ENCODE measurements at places on chromosomes 4 and X. TPM values are rescaled to one million over a fixed set of nuclear protein-coding genes. Genes with fewer than 3 reads are reported as not detected.

DNA sequence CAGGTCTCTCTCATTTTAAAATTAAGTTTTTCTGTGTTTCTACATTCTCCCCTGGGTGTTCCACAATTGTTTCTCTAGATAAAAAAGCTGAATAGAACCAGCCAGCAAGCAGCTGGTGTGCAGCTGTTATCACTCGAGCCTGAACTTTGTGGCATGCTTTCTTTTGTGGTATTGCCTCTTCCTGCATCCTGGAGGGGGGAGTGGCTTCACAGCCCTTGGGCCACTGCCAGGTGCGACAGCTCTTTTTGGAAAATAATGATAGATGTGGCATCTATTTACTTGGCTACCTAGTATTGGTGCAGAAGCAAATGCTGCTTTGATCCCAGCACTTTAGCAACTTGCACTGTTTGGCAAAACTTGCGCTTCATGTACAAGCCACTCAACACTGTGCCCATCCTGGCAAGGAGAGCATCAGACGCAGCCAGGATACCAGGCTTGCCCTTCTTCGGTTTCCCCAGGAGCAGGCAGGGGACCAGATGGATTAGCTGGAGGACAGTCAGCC, 69.4 kb downstream of the HMGB2 start:
- DNase-seq = no peak

- no peak for DNase-seq
Measured at GRCh38 chrX:128992107-128992971, 531.0 kb downstream of the SMARCA1 start.

DNA sequence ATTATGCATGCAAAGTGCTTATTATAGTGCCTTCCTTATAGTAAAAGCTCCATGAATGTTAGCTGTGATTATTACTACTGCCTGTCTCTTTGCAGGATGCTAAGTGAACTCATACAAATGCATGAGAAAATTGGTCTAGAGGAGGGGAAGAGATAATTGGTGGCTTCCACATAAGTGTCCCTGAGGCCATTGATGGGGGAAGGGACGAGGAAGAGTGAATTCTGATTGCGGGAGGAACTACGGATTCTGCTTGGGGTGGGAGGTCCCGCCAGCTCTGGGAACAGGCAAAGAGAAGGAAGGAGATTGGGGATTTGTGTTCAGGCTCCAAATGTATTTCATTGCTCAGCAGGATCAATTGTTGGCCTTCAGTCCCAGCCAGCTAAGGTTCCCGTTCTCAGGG, 11.6 kb upstream of the ARHGAP36 start:
- DNase-seq = no peak

- DNase-seq = no peak
Measured at GRCh38 chr4:175273995-175274753, 356.0 kb downstream of the ADAM29 start.

DNA sequence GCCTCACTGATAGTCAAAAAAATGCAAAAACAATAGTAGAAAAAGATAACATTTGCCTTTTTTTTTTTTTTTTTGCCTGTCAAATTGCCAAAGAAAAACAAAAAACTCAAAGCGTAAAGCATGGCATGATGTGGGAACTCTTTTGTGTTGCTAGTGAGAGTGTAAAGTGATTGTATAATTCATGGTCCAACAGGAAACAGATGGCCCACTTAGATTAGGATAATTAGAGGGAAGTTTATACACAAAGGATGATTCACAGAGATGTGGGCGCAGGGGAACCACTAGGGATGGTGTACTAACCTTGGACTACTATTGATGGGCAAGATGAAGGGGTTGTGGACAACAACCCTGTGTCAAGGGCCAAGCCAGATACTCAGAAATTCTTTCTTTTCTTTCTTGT, 16.4 kb downstream of the MCUB start:
- no peak for DNase-seq

DNA sequence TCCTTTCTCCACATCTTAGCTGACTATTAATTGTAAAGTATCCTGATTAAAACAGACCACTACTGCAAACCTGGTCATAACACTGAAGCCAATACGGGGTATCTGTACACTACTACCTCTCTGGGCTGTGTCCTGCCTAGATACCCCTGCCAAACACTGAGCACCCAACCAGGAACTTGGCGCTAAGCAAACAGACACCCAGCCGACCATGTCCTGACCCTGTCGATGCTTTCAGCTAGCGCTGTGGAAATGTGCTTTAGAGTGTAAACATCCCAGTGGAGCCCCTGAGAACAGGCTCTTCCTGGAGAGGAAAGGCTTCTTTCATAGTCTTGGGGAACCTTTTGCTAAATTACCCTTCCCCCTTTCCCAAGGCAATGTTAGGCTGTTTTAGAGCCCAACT, 52.9 kb downstream of the CCNG2 start:
- no peak for DNase-seq

- no peak for DNase-seq
Measured at GRCh38 chrX:24426921-24427746, 38.0 kb upstream of the PDK3 start.

DNA sequence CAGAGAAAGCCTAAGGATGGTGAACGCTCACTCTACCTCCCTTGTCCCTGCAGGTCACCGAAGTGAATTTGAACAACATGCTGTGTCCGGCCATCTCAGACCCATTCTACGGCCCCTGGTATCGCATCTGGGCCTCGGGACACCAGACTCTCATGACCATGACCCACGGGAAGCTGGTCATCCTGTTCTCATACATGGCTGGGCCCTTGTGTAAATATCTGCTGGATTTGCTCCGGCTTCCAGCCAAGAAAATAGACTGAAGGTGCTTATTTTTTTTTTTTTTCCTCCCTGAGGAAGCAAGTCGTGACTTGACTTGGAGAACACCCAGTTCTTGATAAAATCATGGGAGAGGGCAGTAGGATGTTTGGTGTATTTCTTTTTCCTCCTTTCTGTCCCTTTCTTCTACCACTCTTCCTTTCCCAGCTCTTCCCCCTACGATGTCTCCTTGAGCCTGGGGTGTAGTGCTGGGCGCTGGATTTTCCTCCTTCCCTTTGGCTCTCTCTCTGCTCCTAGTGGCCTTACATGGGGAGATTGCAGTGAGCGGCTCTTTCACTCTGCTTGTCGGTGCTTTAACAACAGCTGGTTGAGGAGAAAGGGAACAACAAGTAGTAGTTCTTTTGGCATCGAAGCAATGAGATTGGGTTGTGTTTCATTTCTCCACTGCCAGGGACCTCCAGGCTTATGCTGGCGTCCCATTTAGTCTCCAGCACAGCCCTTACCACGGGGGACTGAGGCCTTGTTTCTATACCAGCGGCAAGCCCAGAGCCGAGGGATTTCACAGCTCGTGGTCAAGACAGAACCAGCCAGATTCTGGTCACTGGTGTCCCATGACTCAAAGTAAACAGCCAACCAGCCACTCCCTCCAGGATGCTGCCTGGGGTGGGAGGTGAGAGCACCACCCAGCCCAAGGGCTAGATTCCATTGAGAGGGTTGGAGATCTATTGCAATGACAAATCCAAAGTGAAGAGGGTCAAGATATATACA, 144.4 kb downstream of the AMMECR1 start:
- DNase-seq = no peak

DNA sequence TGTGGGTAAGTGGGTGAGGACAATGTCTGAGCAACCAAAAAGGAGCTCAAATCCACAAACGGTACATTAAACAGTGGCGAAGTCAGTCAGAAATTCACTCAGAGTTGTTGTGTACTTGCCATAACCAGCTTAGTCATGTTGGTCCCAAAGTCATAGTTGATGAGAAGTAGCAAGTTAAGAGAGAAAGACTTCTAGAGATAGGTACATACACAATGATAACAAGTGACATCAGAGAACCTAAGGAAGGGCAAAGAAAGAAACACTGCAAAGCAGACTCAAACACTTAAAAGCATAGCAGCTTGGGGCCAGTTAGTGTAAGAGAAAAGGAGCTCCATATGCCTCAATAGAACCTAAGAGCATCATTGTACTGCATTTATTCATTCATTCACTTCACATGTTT, 30.2 kb downstream of the DYNLT3 start:
- no peak for DNase-seq

DNA sequence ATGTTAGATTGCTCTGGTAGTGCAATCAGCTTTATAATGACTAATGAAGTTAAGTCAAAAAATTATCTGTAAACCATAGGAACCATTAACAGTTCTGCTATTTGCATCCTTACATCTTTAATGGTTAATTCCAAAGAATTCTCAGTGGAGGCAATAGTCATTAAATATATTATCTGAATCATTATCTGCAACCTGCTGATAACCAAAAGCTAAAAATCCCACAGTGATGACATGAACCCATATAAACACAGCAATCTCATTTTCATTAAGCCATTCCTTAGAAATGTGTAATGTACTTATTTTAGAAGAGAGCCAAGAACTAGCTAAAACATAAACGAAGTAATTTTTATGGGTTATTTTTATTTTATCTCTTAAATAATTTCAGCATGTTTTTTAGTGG, 60.2 kb downstream of the MAGEB16 start:
- no peak for DNase-seq

DNA sequence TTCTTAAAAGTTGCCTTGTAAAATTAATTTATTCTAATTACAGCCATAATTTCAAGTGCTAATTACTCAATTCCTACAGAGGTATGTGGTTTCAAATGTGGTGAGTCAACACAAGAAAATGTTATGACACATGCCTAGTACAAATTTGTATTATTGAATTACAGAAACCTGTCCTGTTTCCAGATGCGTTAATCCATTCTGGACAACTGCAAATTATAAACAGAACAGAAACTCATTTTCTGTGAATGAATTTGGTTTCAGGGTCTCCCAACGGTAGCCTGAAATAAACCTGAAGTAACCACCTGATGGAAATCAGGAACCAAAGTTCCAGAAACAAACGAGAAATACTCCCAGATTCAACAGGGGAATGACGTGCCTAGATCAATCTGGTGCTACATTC, 328.6 kb upstream of the F9 start:
- DNase-seq = no peak

DNA sequence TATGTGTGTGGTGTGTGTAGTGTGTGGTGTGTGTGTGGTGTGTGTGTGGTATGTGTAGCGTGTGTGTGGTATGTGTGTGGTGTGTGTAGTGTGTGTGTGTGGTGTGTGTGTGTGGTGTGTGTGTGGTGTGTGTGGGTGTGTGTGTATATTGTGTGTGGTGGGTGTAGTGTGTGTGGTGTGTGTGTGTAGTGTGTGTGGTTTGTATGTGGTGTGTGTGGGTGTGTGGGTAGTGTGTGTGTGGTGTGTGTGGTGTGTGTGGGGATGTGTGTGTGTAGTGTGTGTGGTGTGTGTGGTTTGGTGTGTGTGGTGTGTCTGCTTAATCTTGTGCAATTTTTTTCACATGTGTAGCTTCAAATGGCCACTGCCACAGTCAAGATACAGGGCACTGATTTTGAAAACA, 94.5 kb downstream of the CPZ start:
- no peak for DNase-seq

GRCh38 chr4:155911905-155912304, 8.4 kb downstream of the TDO2 start:
- no peak for DNase-seq

- no peak for DNase-seq
Measured at GRCh38 chr4:4761128-4761982, 98.1 kb upstream of the MSX1 start.

GRCh38 chr4:94364527-94364926, 21.9 kb upstream of the HPGDS start:
- DNase-seq = no peak

- DNase-seq = no peak
Measured at GRCh38 chr4:126859872-126860271, 772.9 kb upstream of the INTU start.

DNA sequence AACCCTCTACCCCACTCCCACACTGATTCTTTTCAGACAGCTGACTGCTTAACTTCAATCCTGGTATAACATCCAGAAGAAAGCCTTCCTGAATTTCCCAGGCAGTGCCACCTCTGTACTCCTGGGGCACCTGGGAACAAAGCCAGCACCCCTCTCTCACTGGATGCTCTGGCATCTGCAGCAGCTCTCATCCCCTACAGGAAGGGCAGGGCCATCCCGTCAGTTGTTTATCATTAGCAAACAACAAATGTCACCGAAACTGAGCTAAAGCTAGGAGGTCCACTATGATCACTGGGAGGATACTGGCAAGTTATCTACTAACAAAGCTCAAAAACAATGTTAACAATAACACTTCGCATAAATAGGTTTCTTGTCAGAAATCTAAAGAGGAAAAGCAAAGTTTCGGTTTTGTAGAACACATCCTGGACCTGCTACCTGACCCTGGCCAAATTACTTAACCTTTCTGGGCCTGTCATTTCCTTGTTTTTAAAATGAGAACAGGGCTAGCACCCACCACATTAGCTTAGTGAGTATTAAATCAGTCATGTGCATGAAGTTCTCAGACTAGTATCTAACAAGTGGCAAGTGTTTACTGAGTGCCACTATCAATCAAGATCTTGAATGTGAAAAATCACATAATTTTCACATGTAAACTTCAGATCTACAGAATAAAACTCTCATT, 86.6 kb downstream of the NR3C2 start:
- DNase-seq = no peak

DNA sequence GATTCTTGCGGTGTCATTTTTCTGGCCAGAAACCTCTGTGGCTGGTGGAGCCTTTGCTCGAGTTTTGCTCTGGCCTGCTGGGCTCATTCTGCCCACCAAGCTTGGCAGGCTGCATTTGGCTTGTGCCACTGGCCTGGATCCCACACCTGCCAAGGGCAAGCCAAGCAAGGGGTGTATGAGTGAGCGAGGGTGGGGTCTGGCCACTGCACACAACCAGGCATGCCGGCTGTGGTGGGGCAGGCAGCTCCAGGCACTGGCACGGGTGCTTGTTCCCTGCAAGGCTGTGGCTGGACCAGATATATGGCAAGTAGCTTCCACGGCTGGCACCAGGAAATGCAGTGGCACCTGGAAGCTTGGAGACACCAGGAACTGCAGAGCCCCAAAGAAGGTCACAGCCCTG, 68.6 kb upstream of the PPP3CA start:
- no peak for DNase-seq

- no peak for DNase-seq
Measured at GRCh38 chr4:48190839-48191238, 56.8 kb upstream of the TXK start.

Gene DCAF12L2
- 0.33 TPM for total RNA-seq

Gene SULT1B1
- total RNA-seq = 1.6 TPM

Gene IL13RA2
- 0.32 TPM for total RNA-seq

Gene RAB9B
- 1.3 TPM for total RNA-seq

Gene RRH
- total RNA-seq = 0.73 TPM

Gene NDP
- total RNA-seq = 0.66 TPM

Gene BEND2
- not detected for total RNA-seq

Gene UGT2A3
- not detected for total RNA-seq

Gene NSUN7
- 0.80 TPM for total RNA-seq

Gene BTK
- 7.9 TPM for total RNA-seq

Gene GLOD5
- 0.66 TPM for total RNA-seq
